Kidney glomerular epithelial cell (primary cell): ENCODE measurements at places on chromosomes 3 and 15.

- no peak for DNase-seq
These were observed 598.2 kb downstream of the UNC13C start for GRCh38 chr15:54576298-54576935.

GRCh38 chr15:45331972-45332371 is 46.4 kb downstream of the GATM start:
- DNase-seq = no peak

DNA sequence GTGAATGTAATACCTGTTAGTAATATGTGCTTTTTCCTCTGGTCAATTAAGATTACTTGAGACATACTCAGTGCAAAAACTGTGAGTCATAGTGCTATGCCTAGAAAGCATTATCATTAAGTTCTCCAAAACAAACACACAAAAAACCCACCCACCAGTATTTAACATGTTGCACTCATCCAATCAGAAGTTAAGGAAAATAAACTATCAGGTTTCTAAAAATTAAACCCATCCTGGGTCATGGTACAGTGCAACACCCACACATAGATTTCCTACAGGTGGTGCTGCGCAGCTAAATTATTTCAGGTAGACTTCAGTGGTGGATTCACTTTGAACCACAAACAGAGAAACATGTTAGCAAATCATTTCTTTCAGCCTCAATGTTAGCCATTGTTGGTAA is 264.4 kb upstream of the VEPH1 start:
- DNase-seq = no peak

DNA sequence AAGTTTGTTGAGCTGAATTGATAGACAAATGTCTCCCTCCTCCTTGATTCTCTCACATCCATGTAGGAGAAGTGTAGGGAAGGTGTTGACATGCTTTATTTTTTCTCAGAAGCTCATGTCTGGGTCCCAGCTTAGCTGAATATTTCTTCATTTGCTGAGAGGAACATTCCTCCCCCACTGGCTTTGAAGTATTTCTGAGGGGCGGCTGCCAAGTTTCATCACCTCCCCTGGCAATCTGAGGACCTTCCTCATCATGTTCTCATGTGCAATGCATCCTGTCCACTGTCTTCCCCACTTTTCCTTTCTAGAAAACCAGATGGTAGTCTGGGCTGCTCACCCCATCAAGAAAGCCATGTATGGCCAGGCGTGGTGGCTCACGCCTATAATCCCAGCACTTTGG is 168.9 kb upstream of the RGMA start:
- no peak for DNase-seq

GRCh38 chr15:76954744-76955143 is 23.2 kb downstream of the RCN2 start:
- no peak for DNase-seq

GRCh38 chr3:37320276-37320675 is 145.9 kb upstream of the LRRFIP2 start:
- no peak for DNase-seq

- DNase-seq = no peak
These were observed 84.5 kb upstream of the STT3B start for GRCh38 chr3:31448035-31448881.

- DNase-seq = no peak
These were observed 34.7 kb upstream of the GCSAM start for GRCh38 chr3:112167758-112168157.

- DNase-seq = no peak
These were observed 115.0 kb downstream of the POLQ start for GRCh38 chr3:121430664-121431215.

DNA sequence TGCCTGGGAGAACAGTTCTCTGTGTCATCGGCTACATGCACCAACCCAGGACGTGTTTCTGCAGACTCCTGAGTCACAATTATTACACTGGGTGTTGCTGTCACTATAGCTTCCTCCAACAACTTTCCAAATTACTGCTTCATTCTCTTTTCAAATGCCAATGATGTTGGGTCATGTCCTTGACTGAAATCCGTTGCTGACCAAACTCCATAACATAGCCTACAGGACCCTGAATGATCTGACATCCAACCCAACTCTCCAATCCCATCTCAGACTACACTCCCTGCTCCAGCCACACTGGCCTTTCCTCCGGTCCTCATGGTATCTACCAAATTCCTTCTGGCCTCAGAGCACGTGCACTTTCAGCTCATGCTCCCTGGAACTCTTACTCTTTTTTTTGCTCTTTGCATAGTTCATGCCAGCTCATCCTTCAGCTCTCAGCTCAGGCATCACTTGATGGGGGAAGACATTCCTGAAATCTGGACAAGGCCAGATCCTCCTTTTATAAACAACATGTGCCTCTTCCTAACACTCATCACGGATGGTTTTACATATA is 108.8 kb upstream of the PTPRG start:
- no peak for DNase-seq

DNA sequence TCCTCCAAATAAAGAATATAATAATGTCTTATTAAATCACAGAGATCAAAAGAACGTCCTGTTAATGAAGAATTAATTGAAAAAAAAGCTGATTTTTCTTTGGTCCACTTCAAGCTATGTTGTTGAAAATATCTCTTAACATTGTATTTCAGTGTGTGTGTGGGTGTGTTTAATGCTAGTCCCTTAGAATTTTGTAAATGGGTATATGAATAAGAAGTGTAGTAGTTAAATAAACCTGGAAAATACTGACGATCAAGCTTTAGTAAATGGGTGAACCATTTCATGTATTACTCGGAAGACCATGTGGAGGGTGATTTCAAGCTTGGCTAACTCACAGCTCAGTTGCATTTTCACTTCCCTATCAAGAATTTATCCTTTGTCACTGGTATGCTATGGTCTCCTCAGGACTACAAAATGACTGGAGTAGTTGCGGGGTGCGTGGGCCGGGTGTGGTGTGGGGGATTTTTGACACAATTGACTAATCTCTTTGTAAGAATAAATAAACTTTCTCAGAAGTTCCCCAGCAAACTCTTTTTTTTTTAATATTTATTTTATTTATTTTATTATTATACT is 586.4 kb downstream of the GRM7 start:
- no peak for DNase-seq

- no peak for DNase-seq
These were observed 10.3 kb downstream of the GTF2E1 start for GRCh38 chr3:120752865-120753264.

GRCh38 chr15:80162059-80162554 is 9.3 kb downstream of the FAH start:
- no peak for DNase-seq

- DNase-seq = no peak
These were observed 413.5 kb upstream of the THBS1 start for GRCh38 chr15:39167164-39168058.

- DNase-seq = no peak
These were observed 280.4 kb downstream of the RAP2B start for GRCh38 chr3:153442386-153442785.

GRCh38 chr3:59609657-59610348 is 560.0 kb upstream of the CFAP20DC start:
- DNase-seq = peak; percentile 43

DNA sequence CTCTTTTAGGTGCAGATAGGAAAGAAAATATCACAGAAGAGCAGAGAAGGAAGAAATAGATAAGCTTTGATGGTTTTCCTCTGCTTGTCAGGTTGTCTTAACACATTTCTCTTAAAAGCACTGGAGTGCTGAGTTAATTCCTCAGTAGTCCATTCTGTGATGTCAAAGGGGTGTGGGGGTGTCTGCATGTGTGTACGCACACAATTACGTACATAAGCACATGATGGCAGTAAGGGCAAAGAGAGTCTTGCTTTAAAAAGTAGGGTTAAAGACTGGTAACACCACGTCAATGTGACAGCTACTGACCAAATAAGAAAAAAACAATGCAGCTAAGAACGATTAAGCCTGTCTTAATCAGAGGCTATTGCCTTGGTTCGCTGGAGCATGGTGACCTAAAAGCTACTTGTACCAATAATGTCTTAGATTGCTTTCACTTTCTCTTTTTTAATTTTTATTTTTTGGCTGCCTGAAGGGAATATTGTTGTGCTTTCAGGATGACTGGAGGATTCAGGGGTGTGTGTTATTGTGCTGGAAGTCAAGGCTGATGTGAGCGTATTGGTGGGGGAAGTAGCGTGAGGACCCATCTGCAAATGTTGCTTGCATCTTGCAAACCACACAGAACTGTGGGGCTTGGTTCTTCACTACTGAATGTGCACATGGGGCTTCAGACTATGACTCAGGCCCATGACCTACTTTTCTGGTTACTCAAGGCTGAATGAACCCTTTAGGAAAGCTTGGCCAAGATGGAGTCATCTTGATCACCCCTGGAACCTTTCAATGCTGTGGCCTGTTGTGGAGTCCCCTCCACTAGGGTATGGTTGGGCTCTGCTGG is 417.8 kb upstream of the TPM1 start:
- DNase-seq = peak; percentile 87

DNA sequence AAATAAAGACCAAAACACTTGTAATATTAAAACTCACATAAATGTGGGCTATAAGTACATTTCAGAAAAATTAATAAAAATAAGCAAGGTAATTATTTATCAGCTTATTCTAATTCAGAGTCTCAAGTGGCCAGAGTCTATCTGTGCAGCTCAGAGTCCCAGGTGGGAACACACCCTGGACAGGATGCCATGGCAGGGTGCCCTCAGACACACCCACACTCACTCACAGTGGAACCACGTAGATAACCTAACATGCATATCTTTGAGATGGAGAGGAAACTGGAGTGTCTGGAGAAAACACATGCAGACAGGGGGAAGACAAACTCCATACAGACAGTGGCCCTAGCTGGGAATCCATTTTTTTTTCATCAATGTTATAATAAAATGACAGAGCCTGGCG is 37.2 kb downstream of the FSIP1 start:
- no peak for DNase-seq

DNA sequence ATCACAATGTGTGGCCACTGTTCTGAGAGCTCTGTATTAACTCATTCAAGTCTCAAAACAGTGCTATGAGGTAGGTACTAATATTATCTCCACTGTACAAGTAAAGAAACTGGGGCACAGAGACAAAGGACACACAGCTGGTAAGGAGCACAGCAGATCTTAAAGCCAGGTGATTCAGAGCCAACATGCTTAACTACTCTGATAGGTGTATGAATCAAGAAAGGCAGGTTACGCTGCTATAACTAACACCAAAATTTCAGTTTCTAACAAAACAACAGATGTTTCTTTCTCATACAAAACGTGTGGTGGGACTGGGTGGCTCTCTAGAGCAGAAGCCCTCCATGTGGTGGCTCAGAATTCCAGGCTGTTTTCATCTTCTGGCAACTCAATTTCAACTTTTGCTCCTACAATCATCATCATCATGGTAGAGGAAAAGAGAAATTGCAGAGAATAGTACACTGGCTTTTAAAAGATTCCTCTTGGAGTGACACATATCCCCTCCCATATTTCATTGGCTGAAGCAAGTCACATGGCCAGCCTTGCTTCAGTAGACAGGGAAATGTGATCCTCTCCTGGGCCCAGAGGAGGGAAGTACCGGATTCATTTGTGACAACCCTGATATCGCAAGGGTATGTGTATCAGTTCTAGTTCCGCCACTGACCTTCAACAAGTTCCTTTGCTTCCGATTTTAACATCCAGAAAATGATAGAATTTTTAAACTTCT is 126.2 kb upstream of the PTX3 start:
- no peak for DNase-seq

DNA sequence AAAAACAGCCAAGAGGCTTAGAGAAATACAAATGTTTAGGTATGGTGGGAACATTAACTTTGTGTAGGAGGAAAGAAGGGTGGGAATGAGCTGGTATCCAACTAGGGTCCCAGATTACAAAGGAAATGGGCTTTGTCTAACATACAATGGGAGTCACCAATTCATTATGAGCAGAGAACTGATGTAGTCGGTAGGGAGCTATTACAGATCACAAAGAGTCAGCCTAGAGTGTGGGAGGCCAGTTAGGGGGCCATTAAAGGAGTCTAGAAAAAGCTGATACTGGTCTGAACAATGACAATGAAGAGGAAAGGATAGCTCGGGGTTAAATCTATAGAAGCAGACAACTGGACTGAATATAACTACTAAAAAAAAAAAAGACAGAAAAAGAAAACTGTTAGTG is 15.5 kb downstream of the ANO10 start:
- no peak for DNase-seq

DNA sequence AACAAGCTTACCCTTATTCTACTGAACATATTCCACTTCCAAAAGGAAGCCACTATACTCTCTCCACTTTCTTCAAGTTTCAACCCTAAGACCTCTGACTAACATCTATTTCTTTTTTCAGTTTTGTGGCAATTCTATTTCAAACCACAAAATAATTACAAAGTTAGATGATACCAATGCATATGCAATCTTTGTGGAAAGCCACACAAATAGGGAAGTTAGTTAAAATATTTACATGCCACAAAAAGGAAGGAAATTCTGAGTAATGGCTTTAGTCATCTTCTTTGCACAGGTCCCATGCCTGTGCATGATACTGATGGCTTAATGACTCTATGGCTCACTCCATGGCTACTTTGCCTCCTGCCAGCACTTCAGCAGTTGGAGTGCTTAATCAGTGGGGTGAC is 57.0 kb upstream of the MCTP2 start:
- no peak for DNase-seq

DNA sequence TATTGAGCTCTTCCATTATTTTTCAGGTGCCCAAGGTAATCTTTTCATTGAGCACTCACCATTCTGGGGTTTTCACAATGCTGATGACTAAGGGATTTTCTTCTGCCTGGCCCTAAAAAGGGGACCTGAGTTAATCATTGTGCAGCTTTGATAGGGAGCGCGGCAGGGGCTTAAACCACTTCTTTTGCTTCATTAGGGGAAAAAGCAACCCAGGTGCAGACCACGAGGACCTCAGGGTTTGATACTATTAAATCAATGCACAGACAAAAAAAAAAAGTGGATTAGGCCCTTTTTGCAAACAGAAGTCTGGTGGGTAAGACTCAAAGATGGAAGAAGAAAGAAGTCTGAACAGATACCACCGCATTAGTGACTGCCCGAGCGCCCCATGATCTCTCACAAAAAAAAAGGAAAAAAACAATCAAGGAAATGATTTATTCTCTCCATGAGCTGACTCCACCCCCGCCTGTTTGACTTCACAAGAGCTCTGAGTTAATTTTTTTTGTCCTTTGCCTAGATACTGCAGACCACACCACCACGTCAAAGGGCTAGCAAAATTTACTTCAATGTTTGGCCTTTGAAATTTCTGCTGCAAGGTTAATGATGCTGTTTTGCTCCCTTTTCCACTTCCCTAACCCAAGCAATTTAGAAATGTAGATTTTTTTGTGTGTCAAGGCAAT is 78.0 kb upstream of the FEZF2 start:
- no peak for DNase-seq

DNA sequence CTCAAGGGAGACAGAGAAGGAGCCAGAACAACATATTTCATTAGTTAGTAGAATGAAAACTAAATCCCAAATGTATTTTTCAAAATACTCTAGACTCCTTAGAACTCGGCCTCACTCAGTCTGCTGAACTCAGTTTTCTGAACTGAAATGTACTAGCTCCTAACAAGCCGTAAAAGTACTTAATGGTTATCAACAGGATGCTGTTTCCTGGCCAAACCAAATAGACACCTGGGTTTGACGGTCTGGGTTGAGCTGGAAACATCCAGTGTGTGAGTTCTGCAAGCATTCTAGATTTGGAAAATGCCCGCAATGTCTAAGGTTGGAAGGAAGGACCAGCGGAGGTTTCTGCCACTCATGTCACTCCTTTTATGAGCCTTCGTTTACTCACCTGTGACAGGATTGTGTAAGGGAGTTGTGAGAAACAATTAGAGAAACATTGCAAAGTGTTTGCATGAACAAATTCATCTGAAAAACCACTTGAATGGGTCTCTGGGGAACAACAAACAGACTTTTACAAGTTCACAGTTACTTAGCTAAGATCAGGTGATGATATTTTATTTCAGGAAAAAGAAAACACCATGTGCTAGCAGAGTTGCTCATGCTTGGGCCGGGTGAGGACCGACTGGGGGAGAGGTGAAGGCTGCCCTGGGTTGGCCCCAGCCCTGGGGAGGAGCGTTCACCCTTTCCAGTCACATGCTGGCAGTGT is 151.0 kb downstream of the ALDH1A2 start:
- no peak for DNase-seq
